ENCODE measurements at places on chromosomes 7 and 10. TPM values are rescaled to one million over a fixed set of nuclear protein-coding genes. Genes with fewer than 3 reads are reported as not detected.
A peak's percentile ranks its signal among the peaks of the same experiment; 100 is the strongest.

DNA sequence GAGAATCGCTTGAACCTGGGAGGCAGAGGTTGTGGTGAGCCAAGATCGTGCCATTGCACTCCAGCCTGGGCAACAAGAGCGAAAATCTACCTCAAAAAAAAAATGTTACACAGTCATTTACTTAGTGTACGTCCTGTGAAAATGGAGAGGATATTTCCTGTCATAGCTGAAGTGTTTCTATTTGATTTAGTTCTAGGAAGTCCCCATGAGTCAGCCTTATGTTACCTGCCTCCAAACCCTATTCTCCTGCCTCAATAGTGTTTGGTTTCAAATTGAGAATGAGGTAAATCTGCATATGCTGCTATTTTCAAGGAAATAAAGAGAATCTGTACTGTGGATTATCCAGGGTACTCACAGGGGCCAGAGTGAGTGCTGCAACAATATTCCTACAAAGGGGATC is 1284.5 kb upstream of the AUTS2 start:
- DNase-seq = no peak

Gene RGR
- total RNA-seq = not detected

Gene ELOVL3
- total RNA-seq = not detected

Gene PON1
- not detected for total RNA-seq

GRCh38 chr10:75650648-75651047 is 219.2 kb downstream of the LRMDA start:
- no peak for DNase-seq

Gene GARIN1A
- total RNA-seq = 3.6 TPM

- no peak for DNase-seq
These were observed 413.7 kb downstream of the TCERG1L start for GRCh38 chr10:130897815-130898214.

Gene SEPHS1
- 55.4 TPM for total RNA-seq

Gene ETV1
- 18.7 TPM for total RNA-seq

- peak; percentile 79 for DNase-seq
These were observed 280.9 kb downstream of the USP6NL start for GRCh38 chr10:11330383-11331045.

Gene ITGA8
- total RNA-seq = 0.12 TPM

Data from endothelial cell of umbilical vein (primary cell).